Effector memory CD4-positive, alpha-beta T cell (primary cell): ENCODE measurements at places on chromosomes 7 and 10.

DNA sequence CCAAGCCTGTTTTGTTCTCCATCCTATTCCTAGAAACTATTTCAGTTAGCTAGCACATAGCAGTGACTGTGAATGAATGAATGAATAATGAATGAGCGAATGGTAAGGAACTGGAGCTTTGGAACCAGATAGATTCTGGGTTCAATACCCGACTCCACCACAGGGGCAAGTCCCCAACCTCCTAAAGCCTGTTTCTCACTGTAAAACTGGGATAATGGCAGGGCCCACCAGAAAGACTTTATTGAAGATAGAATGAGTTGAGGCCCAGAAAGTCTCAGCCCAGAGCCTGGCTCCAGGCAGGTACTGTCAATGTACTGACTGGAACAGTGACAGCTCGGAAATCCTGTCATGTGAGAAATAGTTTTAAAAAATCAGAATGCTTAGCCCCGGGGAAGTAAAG lies 1.1 kb upstream of the CDH23 start:
- DNase-seq = no peak

DNA sequence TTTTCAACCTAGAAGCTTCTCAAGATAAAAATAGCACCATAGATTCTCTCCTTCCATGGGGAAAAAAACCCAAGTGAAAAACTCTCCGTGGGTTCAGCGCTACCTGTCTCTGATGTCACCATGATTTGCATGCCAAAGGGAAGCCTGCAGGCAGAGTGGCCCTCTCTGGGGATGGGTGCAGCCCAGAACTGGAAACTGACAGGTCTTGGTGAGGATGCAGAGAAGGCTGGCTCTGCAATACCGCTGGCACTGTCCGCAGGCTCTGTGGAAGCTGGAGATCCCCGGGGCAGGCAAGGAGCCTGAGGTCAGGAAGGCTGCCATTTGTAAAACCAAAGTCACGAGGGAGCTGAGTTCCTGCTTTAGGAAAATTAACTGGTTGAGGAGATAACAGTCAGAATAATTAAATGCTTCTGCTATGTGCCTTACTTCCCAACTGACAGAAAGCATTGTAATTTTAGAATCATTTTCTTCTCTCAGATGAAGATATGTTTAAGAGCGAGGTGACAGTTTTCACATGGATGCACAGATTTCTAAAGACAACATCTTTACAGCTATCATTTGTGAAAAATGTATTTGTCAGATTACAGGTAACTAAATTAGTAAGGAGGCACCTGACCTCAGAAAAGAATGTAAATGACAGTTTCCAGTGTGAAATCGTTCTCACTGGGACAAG lies 731.5 kb upstream of the FZD8 start:
- DNase-seq = no peak

- no peak for DNase-seq
These were observed 52.0 kb downstream of the ANKIB1 start for GRCh38 chr7:92297736-92298135.

DNA sequence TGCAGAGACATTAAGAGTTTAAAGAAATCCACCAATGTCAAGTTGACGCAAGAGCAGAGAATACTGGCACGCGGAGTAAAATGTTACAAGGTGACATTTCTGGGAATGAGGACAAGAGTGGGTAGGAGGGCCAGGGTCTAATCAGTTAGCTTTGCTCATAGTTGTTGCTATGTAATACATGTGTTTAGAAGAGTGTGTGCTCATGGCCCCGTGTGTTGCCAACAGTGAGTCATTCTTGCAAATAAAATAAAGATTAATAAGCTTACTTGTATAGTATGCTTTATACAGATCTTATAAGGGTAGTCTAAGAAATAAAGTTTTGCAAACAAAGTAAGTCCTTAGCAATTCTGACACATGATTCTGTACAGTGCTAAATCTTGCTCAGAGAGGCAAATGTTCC lies 64.5 kb downstream of the DNMBP start:
- no peak for DNase-seq

GRCh38 chr7:18370633-18371032 lies 124.9 kb upstream of the HDAC9 start:
- no peak for DNase-seq

DNA sequence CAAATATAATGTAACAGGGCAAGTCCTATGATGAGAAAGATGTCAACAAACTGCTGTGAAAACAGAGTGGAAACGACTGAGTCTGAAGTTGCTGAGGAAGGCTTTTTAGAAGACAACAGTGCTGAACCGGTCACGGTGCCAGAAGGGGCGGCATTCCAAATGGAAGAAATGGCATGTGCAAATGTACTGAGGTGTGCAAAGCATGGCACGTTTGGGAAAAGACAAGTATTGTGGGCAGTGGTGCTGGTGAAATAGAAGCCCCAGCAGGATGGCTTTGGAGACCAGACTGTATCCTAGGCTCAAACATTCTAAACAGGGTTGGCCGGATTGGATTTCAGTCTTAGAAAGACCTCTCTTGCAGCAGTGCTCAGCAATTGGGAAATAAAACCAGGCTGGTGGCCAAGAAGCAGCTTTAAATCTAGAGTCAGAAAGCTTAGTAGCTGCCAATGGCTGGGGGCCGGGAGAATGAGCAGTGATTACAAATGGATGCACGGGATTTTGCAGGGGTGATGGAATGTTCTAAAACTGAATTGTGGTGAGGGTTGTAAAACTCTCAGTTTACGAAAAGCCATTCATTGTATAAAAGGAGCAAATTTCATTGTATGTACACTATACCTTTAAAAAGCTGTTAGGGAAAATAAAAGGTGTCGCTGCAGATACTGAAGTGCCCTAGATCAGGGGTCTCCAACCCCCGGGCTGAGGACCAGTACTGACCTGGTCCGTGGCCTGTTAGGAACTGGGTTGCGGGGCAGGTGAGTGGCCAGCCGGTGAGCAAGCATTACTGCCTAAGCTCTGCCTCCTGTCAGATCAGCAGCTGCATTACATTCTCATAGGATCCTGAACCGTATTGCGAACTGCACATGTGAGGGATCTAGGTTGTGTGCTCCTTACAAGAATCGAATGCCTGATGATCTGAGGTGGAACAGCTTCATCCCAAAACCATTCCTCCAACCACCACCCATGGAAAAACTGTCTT lies 141.6 kb downstream of the HIBADH start:
- no peak for DNase-seq

DNA sequence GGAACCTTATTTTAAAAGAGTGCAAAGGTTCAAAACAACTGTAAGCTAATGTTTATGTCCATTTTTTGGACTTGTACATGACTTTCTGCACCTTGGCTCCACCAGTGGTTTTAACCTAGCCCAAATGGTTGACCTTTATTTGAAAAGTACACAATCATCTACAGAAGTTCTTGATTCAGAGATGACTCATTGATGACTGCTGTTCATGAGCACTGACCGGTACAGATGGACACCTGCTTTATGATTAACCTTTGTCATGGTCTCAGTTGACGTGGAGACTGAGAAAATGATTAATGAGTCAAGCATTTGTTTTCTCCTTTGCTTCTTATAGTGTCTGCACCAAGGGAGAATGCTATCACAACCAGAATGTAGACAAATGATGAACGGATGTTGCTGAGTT lies 55.7 kb upstream of the PTER start:
- no peak for DNase-seq

DNA sequence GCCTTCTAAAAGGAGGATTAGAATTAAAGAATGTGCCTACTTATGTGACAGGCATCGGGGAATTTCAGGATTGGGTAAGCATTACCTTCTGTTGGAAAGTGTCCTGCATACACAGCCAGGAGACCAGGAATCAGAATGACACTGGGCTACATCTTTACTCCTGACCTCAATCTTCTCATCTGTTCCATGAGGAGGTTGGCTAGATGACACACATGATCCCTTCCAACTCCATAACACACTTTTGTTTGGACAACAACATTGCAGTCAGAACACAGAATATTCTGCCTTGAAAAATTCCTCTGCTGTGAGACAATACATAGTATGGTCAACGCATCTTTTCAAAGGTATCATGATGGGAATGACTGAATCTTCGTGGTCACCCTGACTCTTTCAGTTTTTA lies 1281.2 kb upstream of the SORCS1 start:
- no peak for DNase-seq

- DNase-seq = no peak
These were observed 11.7 kb downstream of the NIPSNAP2 start for GRCh38 chr7:55975988-55976633.
